Kidney (tissue), 22 donors: ENCODE measurements at places on chromosomes 7 and 10. TPM values are rescaled to one million over a fixed set of nuclear protein-coding genes. Genes with fewer than 3 reads are reported as not detected.
A peak's percentile ranks its signal among the peaks of the same experiment; 100 is the strongest.

The COX15 gene
- total RNA-seq: 40.4 TPM

The CYP3A4 gene
- not detected for total RNA-seq

The CDNF gene
- total RNA-seq: 2.1 TPM

The SUFU gene
- total RNA-seq: 18.9 TPM

The C10orf62 gene
- total RNA-seq: 1.6 TPM

The NUPR2 gene
- 10.3 TPM for total RNA-seq

DNA sequence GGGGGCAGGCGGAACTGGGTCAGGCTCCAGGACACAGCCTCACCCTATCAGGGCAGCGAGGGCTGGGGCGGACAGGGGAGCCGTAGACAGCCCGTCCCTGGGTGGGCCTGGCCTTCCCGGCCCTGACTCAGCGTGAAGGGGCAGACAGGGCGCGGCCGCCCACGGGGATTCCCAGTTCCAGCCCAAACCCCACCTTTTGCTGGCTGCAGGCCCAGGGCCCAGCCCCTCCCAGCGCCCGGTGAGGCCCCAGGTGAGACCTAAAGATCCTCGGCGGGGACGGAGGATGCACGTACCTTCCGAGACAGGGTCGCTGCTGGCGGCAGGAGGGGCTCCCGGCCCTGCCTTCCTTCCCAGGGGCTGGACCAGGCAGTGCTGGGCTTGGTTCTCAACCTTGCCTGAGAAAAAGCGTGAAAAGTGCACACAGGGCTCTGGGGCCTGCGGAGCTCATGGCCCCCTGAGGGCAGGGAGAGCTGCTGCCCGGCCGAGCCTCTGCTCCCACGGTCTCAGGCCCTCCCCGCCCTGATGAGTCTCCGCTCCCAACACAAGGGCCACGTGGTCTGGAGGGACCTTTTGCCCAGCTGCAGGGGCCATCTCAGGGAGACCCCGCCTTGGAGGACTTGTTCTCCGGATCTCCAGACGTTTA, 43.9 kb upstream of the DNAJB6 start:
- no peak for DNase-seq

GRCh38 chr10:105274556-105275070, 633.5 kb downstream of the SORCS3 start:
- DNase-seq: no peak

- DNase-seq: no peak
Observed at GRCh38 chr10:109743574-109743973, 179.7 kb downstream of the XPNPEP1 start.

DNA sequence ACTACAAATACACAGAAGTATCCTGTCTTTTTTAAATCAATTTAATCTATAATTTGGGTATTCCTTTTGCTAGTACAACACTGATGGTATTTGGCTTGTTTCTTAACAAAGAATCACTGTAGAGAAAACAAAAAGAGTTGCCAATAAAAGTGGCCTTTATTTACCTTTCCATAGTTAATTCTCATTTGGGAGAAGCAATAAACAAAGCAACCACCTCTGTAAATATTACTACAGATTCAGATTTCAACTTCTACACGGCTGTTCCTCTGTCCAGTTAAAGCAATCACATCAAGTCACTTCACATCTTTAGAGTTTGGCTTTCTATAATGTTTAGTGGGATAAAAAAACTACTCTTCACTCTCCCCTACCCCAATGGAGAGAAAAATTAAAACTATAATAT, 34.4 kb downstream of the ERCC6 start:
- no peak for DNase-seq

- no peak for DNase-seq
Observed at GRCh38 chr7:25642849-25643248, 414.6 kb upstream of the NPVF start.

- no peak for DNase-seq
Observed at GRCh38 chr7:113945018-113945938, 26.5 kb upstream of the PPP1R3A start.

- no peak for DNase-seq
Observed at GRCh38 chr7:34842782-34843181, 184.8 kb downstream of the NPSR1 start.

DNA sequence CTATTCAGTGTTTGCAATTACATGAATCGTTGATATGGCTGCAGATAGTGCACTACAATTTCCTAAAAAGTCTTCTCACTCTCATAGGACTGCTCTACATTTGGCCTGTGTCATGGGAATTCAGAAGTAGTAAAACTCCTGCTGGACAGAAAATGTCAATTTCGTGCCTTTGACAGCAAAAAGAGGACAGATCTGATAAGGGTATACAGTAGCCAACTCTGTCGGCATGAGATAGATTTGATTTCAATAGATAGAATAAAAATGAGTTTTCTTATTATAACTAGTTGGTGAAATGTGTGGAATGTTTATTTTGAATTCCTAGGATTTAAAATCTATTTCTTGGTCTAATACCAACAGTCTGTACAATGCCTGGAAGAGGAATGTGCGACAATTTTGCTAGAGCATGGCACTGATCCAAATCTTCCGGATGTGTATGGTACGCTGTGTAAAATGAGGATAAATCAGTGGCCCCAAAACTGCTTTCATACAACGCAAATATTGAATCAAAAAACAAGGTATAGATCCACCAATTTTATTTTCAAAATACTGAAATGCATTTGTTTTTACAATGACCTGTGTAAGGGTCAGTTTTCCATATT, 133.5 kb upstream of the CDK13 start:
- no peak for DNase-seq

DNA sequence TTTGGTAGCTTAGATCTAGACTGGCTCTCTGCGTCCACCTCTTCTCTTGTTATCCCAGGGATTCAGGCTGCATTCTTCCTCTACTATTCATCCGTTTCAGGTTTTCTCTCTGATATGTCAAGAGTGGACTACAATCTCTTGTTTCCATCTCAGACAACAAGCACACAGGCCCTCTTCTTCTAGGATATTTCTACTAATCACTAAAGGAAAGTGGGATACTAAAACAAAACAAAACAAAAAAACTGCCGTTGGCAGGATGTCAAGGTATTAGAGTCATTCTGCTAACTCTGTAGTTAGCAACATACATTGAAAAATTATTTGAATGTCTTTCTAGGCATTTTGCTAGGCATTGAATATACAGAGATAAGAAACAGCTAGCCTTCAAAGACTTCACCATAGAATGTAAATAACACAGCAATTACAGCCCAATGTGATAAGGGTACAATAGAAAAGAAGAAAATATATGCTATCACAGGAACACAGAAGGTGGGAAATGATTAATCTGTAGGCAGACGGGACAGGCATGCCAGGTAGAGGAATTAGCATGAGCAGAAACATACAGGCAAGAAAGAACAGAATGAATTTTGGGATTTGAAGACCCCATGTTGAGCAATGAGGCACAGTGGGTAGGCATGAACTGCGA, 210.5 kb downstream of the CSTF2T start:
- DNase-seq: no peak

DNA sequence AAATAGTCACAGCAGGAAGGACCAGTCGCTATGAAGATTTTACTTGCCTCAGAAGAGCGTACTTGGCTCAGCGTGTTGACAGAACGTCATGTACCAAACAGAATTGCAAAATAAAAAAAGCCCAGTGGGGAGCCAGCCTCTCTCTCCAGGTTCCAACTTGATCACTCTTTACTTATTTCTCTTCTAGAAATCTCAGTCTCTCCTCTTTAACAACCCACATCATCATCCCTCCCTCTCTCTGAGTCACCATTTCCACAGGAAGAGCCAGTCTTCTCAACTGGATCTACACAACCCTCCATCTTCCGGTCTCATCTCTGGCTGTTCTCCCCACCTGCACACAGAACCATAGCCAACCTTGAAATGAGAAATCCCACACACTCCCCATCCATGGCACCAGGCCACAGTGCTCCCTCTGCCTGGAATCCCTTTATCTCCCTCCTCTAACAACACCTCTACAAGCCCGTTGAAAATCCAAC, 718.3 kb downstream of the GRID1 start:
- DNase-seq: no peak

GRCh38 chr10:86163522-86164173, 202.9 kb downstream of the GRID1 start:
- DNase-seq: peak; percentile 14

- no peak for DNase-seq
Observed at GRCh38 chr10:6507311-6507710, 72.8 kb downstream of the PRKCQ start.
